A375 (cell line): ENCODE measurements at places on chromosomes 1 and 21. TPM values are rescaled to one million over a fixed set of nuclear protein-coding genes. Genes with fewer than 3 reads are reported as not detected.

CHIT1 gene
- total RNA-seq: 0.03 TPM in 1 of 2 replicates, not detected in the other

TMEM52 gene
- total RNA-seq: 1.2 TPM in 1 of 2 replicates, not detected in the other

P3H1 gene
- total RNA-seq: 71.6 and 76.9 TPM in 2 replicates

CELA2B gene
- not detected in 2 replicates for total RNA-seq

PEX19 gene
- 43.5 and 76.4 TPM in 2 replicates for total RNA-seq

SV2A gene
- total RNA-seq: 30.9 and 31.2 TPM in 2 replicates

OTUD3 gene
- 3.0 and 4.5 TPM in 2 replicates for total RNA-seq

APCS gene
- not detected in 2 replicates for total RNA-seq
